ENCODE measurements at places on chromosomes 5 and 9. TPM values are rescaled to one million over a fixed set of nuclear protein-coding genes. Genes with fewer than 3 reads are reported as not detected.

DNA sequence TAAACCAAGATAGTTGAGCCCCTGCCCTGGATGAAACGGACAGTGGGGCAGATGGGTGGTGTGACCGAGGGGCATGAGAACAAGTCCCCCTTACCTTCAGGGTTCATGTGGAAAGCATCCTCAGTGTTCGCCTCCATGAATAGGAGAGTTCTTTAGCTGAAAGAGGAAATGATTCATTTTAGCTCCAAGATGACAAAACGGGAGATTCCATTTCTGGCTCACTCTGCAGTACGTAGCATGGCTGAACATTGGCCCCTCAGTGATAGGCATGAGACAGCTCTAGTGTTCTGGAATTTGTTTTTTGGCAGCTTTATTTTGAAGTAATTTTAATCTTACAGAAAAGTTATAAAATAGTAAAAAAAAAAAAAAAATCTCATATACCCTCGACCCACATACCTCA, 70.2 kb upstream of the AGXT2 start:
- DNase-seq, result peak; percentile 67

- peak; percentile 84 for DNase-seq
Measured at GRCh38 chr5:157710882-157711281, 20.3 kb upstream of the THG1L start.

DNA sequence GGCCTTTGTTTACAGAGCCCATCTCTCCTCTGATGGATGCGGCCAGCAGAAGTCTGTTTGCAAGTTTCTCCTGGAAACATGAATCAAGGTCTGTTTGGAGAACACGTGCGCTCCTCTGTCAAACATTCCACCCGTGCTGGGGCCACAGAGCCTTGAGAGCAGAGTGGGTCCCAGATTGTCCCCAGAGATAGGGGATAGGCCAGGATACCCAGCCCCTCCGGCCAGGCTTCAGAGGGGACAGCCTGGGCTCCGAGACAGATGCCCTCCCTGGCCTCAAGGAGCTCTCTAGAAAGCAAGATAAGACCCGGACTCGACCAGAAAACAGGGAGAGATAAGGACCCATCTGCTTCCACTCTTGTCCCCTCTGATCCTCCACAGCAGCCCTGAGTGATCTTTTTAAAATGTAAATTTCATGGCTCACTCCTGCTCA, 40.4 kb upstream of the HAND1 start:
- DNase-seq, result no peak

DNA sequence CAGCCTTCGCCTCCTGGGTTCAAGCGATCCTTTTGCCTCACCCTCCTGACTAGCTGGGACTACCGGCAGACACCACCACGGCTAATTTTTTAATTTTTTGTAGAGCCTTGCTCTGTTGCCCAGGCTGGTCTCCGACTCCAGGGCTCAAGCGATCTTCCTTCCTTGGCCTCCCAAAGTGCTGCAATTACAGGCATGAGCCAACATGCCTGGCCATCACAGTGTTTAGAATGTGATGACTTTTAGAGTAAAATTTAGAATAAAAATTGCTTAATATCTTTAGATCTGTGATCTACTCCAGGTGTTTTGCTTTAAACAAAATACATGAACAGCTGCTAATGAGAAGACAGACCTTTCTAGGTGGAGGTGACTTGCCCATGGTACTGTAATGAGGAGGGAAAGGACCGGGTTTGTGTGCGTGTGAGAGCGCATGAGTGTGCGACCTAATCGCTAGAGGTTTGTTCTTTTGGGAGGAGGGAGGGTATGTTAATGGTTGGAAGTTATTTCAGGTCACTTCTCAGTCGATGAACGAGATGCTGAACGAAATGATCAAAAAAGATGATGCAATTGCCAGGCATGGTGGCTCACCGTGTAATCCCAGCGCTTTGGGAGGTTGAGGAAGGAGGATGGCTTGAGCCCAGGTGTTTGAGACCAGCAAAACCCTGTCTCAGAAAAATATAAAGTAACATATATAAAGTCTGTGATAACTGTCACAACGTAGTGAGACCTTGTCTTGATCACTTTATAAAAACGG, 2.0 kb downstream of the CNOT6 start:
- no peak for DNase-seq

GRCh38 chr9:98506422-98507054, 202.2 kb downstream of the GABBR2 start:
- DNase-seq, result no peak

- DNase-seq, result peak; percentile 96
Measured at GRCh38 chr9:109349421-109349846, 28.6 kb upstream of the EPB41L4B start.

GRCh38 chr5:34047774-34048572, 5.0 kb upstream of the C1QTNF3 start:
- DNase-seq, result no peak

DNA sequence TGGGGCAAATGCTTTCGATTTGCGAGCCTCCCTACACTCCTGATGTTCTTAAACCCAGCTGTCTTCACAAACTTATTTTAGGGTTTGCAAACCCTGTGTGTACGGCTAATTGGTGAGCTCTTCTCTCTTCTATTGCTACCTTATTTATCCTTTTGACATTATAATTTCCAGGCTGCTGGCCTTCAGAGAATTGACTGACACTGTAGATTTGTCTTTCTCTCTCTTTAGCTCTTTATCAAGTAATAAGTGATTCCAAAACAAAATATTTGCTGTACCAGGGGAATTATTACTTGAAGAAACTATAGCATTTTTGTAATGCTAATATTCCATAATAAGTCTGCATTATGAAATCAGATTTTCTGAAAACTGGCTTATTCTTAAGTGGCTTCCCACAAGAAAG, 92.5 kb downstream of the NPR3 start:
- no peak for DNase-seq

Gene LCN12
- not detected for total RNA-seq

Gene AGTPBP1
- 27.6 TPM for total RNA-seq

Gene ARHGEF39
- total RNA-seq, result 0.53 TPM

Gene LYRM7
- total RNA-seq, result 7.0 TPM

Gene CYSRT1
- 1.3 TPM for total RNA-seq

Gene GPRIN1
- 8.2 TPM for total RNA-seq

Gene LCN1
- not detected for total RNA-seq

Gene FGF18
- 0.89 TPM for total RNA-seq

Gene KIF2A
- total RNA-seq, result 70.1 TPM

Data from astrocyte (in vitro differentiated cells and primary cell).